ENCODE measurements at places on chromosomes 6 and 20. TPM values are rescaled to one million over a fixed set of nuclear protein-coding genes. Genes with fewer than 3 reads are reported as not detected.
A peak's percentile ranks its signal among the peaks of the same experiment; 100 is the strongest.

GRCh38 chr6:10800810-10801209 lies 37.5 kb downstream of the MAK start:
- DNase-seq = no peak

GRCh38 chr6:134047673-134048072 lies 4.8 kb downstream of the SLC2A12 start:
- no peak for DNase-seq

GRCh38 chr6:77368660-77369313 lies 94.5 kb downstream of the HTR1B start:
- no peak for DNase-seq

GRCh38 chr6:137715589-137716045 lies 151.4 kb upstream of the TNFAIP3 start:
- DNase-seq = no peak

Gene SAMD10
- total RNA-seq = 5.7 TPM

Gene METTL24
- 0.41 TPM for total RNA-seq

GRCh38 chr6:71153755-71154325 lies 134.8 kb upstream of the OGFRL1 start:
- no peak for DNase-seq

GRCh38 chr20:9440892-9441291 lies 73.5 kb upstream of the LAMP5 start:
- DNase-seq = no peak

DNA sequence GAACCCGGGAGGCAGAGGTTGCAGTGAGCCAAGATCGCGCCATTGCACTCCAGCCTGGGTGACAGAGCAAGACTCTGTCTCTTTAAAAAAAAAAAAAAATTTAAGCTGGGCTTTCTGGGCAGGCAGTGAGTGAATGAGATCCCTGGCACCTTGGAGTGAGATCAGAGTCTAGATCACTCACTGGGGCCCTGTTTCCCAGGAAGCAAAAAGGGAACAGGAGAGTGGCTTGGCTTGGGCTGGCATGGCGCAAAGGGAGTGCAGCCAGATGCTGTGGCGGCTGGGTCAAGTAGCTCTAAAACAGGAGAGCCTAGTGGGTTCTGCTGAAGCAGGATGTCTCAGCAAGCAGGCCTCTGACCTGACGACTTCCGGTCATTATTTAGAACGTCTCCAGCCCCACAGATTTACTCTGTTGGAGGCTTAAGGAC lies 10.4 kb downstream of the PLCG1 start:
- DNase-seq = no peak

DNA sequence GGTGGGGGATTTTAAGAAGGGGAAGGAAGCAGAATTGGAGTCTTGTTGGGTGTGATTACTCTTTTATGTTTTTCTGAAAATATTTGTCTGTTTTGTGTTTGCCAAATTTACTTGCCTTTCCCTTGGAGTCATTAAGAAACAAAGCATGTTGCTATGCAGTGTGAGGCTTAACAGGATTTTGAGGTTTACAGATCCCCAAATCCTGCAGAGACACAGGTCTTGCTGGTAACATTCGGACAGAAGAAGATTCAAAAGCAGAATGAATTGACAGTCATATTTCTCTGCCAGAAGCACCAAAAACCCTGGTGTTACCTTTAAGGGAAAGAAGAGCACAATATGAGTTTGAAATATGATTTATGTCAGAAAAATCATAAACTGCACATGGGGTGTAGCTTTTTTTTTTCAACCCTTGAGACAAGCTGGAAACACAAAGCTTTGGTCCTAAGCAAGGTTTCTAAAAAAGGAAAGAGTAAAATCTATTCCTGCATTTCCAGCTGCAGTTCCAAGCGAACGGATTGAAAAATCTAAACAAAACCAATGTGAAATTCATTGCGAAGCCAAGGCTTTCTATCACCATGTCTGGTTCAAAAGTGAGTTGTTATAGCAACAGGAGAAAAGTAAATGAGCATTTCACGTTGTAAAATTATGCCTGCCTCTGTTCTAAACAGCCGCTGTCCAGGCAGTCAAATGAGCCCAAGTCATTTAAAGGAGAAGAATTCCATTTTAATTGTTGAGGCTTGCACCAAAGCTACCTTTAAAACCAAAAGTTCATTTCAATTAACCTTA lies 358.9 kb upstream of the SASH1 start:
- no peak for DNase-seq

GRCh38 chr6:150734235-150734634 lies 131.3 kb upstream of the MTHFD1L start:
- no peak for DNase-seq

DNA sequence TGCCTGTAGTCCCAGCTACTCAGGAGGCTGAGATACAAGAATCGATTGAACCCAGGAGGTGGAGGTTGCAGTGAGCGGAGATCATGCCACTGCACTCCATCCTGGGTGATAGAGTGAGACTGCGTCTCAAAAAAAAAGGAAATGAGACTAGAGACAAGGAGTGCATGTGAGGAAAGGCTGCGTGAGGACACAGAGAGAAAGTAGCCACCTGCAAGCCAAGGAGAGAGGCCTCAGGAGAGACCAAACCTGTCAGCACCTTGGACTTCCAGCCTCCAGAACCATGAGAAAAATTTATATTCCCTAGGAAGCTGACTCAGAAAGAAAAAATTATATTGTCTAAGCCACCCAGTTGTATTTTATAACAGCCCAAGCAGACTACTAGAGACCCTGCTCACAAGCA lies 7.4 kb upstream of the BEND3 start:
- DNase-seq = no peak

GRCh38 chr20:62741701-62742491 lies 33.3 kb downstream of the NTSR1 start:
- no peak for DNase-seq

Gene FOXC1
- 3.7 TPM for total RNA-seq

DNA sequence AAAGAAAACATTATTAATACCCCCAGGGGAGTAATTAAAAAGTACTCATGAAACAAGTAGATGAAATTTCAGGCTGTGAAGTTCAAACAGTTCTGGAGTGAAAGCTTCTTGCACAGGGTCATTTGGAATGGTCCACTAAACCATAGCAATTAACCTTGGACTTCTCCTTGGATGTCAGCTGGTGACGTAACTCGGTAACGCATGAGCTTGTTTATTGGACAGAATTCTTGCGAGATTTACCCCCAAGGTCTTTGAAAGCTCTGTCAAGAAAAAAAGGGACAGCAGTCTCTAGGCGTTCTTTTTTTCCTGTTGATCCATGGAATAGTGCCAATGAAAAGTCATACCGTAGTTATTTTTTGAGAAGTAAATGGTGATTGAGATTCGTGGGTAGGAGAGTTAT lies 2.2 kb downstream of the CD83 start:
- DNase-seq = no peak

Gene PI16
- total RNA-seq = not detected

DNA sequence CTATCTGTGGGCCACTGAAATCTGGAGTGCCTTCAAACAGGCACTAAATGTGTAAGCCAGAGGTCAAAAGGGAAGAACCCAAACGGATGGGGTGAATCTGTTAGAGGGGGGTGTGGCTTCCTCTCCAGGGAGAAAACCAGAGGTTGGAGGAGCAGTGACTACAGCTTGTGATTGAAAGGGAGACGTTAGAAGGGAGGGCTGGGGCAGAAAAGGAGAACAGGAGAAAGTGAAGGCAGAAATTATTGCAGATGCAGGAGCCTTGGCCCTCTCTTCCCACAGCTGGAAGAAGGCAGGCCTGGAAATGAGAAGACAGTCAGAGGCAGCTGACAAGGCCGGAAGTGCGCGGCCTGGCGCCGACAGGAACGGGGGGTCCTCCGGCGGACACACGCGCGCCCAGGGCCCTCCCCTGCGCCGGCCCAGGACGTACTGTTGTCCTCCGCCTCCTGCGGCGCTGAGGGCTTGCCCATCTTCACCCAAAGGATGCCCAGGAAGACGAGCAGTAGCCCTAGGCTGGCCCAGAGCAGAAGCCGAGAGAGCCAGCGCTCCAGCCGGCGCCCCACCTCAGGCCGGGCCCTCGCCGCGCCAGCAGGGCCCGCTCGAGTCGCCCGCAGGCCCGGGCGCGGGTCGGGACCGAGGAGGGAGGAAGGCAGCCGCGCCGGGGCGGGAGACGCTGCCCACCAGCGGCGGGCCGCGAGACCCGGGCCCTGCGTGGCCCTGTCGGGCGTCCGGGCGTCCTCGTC lies 806 bp downstream of the LEMD2 start:
- DNase-seq = peak; percentile 88

Data from H7 (cell line).